ENCODE measurements at places on chromosomes 6 and 20.

GRCh38 chr20:35326021-35326739 is 34.0 kb upstream of the FAM83C start:
- no peak for DNase-seq

DNA sequence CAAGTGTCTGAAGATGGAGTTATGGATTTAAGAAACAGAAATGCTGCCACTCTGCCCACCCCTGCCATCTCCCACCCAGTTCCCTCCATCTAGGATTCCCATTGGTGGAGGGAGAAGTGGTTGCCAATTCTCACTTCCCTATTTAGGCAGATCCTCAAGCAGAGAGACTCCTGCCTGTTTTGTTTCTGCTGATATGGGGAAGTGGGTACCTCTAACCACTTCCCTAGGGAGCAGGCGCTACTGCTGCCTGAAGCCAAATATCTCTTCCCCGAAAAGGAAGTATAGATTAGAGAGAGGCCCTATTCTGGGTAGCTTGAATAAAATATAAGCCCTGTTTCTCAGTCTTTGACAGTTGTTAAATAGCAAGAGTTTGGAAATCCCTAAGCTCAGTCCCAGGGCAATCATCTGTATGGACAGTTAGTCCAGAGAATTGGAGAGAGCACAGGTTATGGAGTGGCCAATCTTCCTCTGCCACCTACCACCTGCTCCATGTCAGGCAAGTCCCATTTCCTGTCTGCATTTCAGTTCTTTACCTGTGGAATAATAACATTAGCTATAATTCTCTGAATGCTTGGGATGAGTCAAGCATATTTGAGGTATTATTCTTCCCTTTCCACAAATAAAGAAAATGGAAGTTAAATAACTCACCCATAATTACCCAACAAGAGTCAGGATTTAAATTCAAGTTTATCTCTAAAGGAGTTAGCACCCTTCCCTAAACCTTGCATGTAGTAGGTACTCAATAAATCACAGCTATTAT is 2.6 kb upstream of the ADGB start:
- no peak for DNase-seq

DNA sequence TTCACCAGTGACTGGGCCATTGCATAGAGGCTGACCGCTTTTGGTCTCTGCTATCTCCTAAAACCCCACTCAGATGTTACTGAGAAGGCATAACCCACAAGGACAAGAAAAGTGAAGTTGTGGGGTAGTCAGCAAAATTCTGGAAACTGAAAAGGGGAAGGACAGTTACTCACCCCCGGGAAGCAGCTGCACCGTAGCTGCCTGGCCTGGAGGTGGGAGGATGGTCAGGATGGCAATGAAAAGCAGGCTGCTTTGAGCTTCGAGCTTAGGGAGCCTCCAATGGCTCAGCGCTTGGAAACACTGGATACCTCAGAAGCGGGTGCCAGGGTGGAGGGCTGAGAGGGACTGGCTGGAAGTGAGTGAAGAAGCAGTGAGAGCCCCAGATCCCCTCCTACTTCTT is 56.0 kb downstream of the KCNK5 start:
- no peak for DNase-seq

DNA sequence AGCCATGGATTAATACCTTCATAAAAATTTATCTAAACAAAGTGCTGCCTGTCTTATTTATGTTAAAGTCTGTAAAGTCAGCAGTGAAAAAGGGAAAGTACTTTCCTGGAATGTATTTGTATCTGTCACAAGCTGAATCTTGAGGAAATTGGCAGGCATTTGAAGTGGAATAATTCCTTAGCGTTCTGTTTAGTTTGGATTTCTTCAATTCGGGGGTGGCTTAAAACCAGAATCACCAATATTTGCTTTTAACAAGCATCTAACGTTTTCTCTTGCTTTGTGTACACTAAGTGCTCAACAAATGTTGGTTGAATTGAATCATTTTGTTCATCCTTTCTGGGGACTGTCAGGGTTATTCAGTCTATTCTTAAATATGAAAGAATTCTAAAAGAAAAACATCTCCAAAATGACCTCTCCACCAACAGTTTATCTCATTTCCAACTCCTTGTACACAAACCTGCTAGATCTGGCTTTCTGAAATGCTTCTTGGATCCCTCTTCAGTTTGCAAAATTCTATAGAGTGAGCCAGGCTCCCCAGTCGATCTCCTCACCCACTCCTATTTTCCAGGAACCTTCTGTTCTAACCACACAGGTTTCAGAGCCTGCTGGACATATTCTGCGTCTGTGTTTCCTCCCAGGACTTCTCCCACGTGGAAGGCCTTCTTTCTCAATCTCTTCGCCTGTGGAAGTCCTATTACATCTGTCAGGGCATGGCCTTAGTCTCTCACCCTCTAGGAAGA is 2.0 kb upstream of the NPEPL1 start:
- no peak for DNase-seq

DNA sequence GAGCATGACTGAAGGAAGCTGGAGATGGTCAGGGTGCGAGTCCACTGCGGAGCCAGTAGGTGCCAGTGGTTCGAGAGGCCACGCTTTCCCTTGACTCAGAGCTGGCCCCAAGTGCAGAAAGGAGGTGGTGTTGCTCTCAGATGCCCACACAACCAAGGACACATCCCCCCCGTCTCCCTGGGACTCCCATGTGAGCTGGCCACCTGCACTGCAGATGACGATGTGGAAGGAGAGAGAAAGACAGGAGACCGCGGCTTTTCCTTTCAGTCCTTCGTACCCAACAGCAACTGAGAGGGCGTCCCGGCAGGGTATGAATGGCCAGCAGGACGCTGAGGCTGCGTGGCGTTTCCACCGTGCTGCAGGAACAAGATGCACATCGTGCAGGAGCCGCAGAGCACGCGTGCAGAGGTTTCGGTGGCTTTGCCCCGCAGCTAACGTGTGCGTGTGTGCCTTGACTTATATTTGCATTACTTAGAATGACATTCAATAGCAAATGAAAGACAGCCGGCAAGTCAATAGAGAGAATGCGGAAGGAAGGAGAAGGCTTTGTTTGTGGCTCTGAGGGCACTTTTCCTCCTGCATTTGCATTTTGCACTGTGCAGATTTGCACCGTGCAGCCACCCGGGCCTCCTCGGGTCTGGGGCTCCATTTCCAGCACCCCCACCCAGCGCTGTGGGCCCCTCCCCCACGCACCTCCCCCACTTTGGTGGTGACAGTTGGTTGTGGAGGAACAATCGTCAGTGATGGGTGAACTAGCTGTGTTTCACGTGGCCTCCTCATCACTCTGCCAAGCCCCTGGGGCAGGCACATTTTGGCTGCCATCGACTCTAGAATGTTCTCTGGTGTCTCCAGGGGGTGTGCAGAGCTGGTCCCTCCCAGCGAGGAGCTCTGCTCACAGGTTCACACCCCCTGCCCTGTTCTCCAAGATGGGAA is 26.4 kb upstream of the BHLHE23 start:
- no peak for DNase-seq
